Memory B cell (primary cell): ENCODE measurements at places on chromosomes 12 and 14.

DNA sequence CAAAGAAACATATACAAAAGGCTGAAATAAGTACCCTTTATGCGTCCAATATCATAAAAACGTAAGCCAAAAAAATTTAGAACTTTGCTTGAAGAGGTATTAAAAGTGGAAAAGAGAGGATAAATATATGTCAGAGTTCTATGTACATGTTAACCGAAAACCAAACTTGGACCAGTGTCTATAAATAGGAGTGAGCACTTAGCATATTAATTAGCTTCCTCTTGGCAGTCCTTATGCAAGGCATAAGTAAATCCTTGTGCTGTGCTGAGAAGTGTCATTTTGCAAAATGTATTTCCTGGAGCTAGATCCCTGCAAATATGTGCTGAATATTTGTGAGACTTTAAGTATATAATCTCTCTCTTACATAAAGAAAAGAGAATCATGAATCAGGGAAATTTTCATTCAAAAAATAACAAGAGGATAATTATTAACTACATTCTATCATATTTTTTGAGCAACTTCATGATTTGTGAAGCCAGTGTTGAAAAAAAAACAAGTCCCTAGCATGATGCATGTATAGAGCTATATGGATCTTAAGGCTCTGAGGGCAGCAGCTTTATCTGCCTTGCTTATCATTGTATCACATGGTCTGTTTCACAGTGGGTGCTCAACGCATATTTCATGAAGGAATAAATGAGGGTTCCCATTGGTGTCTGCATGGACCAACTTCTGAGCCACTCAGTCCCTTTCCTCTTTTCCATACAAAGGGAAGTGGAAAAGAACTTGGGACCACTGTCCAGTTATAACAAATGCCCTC is 326.1 kb downstream of the PDZRN4 start:
- no peaks in the 10 kb centered on the region for H3K36me3 ChIP-seq
- H3K4me1 ChIP-seq = peaks cover 4% of the 10 kb centered on the region
- DNase-seq = no peak

DNA sequence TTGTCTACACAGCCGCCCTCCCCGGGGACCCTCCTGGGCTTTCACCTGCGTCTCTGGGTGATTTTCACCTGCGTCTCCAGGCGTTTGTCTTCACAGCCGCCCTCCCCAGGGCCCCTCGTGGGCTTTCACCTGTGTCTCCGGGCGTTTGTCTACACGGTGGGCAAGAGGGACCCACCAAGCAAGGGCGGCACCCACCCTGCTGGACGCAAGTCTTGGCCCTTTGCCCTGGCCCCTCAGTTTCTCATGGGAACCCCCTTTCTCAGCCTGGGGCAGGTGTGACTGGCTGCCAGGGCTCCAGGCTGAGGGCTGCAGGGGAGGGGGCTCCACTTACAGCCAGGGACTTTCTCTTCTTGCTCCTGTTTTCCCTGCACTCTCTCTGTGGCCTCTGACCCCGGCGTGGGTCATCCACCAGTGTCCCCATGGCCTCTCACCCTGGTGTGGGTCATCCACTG is 68.6 kb upstream of the GALNT9 start:
- H3K4me1 ChIP-seq = peaks cover 15% of the 10 kb centered on the region
- H3K36me3 ChIP-seq = no peaks in the 10 kb centered on the region
- H3K4me3 ChIP-seq = peak overlapping the region; percentile 59
- DNase-seq = no peak

DNA sequence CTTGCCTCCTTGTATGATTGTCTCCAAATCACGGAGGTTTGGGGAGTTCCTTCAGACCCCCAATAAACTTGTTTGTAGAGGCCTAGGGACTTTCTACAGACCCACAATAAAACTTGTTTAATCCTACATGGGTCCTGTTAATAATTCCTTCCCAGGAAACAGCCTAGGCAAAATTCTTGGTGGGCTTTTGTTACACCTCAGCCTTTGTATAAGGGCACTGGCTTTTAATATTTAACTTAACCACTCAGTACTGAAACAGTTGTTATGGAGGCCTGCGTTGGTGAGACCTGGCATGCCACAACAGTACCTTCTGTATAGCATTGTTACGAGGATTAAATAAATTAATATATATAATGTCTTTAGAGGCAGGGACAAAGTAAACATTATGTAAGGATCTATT is 32.7 kb upstream of the FAR2 start:
- H3K4me1 ChIP-seq = no peaks in the 10 kb centered on the region
- peaks cover 6% of the 10 kb centered on the region for H3K27me3 ChIP-seq
- no peak overlapping the region for H3K4me3 ChIP-seq
- no peaks in the 10 kb centered on the region for H3K36me3 ChIP-seq
- H3K27ac ChIP-seq = no peak overlapping the region

DNA sequence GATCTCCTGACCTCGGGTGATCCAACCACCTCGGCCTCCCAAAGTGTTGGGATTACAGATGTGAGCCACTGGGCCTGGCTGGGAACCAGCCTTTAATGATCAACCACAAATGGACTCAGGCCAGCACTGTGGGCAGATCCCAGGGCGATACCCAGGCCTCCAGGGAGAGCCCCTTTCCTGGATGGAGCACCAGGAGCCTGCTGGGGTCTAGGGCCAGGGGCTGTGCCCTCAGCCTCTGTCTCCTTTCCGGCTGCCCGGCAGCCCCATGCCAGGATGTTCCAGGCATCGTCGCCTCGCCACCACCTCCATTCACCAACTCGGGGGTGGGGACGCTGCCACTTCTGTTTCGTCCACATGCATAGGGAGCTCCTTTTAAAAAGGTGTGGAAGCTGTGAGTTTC is 2.3 kb downstream of the ADGRD1 start:
- DNase-seq = no peak
- H3K36me3 ChIP-seq = no peaks in the 10 kb centered on the region
- no peak overlapping the region for H3K27ac ChIP-seq
